ENCODE measurements at places on chromosomes 13 and 19.

DNA sequence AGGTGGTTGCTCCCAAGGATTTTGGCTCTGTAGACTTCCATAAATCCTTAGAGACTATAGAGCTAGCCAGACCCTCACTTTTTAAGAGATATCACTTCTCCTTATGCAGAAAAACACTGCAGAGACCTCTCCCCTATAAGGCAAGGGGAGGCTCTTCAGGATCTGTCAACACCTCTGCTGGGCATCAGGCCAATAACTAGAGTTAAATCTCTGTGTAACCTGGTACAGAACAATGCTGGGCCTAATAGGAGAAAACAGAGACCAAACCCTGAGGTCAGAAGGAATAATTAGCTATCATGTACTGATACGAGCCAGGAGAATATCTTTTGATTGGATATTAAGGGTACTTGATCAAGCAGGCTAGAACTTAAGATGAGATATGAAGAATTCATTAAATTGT, 358.5 kb downstream of the TBC1D4 start:
- no peak for DNase-seq

GRCh38 chr19:19409205-19409604, 3.7 kb downstream of the GATAD2A start:
- no peak for DNase-seq

DNA sequence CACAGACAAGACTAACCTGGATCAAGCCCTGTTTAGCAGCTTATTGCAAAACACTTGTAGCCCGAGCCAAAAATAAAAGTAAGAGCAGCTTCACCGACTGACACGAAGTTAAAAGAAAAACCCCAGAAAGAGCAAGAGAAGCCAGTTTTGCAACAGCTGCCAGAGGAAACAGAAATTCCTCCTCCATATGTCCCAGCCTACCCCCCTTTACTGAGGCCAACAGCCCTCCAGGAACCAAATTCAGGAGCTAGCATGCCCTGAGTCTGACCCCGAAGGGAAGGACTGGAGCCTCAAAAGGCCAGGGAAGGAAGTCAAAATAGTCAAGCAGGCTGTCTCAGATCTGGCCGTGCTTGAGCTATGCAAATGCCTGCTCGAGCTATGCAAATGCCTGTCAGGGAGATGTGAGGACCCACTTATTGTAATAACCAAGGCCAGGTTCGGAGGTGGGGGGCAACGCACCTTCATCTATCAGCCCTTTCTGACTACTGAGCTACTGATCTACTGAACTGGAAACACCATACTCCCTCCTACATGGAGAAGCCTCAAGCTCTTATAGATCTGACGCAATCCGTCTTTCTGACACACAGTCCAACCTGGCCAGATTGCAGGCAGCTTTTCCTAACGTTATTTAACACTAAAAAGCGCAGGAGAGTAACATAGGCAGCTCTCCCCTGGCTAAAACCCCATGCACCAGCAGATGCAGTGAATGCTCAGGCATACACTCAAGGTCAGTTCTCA, 6.7 kb downstream of the SIGLEC11 start:
- DNase-seq = no peak

- DNase-seq = peak; percentile 22
Observed at GRCh38 chr19:15378534-15379082, 979 bp downstream of the AKAP8 start.

DNA sequence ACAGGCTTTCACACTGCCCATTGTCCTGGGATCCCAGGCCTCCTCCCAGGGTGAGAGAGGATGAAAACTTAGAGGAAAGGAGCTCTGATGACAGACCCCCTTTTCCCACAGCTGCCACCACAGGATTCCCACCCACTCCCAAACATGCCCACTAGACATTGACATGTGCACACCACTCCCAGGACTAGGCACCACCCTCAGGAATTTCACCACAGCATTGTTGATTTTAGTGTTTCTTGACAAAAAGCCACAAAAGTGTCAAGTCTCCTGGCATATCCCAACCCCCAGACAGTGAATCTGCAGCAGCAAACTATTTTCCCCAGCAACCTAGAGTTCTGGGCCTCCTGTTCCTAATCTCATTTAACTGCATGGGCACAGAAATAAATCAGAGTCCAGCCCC, 10.1 kb downstream of the ZNF714 start:
- DNase-seq = no peak

DNA sequence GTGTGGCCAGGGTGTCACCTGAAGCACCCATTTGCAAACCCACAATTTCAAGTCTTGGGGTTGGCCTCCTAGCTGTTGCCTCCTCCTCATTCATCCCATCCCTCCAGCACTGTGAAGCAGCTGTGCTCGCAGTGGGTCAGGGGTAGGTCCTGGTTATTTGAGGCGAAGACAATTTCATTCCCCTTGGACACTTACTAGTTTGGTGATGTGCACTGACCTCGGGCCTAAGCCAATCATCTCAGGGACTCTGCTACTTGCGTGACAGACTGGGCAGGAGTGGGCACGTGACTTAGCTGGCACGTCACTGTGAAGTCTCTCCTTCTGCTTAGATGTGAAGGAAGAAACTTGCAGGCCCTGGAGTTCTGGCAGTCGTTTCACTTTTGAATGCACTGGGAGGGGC, 3.5 kb upstream of the ATP11A start:
- no peak for DNase-seq

DNA sequence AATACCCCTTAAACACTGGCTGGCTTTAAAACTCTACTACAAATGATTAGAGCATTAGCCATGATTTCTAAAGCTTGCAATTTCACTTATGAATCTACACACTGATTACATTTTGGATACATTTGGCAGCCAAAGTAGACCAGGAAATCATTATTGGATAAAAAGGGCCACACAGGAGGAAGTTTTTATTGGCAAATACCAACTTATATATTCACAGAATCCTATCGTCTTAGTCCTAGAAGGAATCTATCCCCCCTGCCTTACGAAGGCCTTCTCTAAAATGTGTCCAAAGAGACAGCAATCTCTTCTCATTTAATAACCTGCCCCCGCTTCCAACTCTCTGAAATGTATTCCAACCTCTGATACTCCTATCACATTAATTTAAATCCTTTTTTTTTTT, 52.5 kb downstream of the KLF5 start:
- DNase-seq = no peak

DNA sequence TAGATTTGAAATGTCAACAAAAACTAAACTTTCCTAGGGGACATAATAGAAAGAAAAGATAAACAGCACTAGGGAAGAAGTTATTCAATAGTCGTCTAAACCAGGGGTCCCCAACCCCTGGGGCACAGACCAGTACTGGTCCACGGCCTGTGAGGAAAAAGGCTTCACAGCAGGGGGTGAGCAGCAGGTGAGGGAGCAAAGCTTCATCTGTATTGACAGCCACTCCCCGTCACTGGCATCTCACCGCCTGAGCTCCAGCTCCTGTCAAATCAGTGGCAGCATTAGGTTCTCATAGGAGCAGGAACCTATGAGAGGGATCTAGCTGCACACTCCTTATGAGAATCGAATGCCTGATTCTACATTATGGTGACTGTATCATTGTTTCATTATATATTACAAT, 382.7 kb downstream of the MYO16 start:
- no peak for DNase-seq

GRCh38 chr19:15466851-15467733, 2.7 kb upstream of the RASAL3 start:
- no peak for DNase-seq

DNA sequence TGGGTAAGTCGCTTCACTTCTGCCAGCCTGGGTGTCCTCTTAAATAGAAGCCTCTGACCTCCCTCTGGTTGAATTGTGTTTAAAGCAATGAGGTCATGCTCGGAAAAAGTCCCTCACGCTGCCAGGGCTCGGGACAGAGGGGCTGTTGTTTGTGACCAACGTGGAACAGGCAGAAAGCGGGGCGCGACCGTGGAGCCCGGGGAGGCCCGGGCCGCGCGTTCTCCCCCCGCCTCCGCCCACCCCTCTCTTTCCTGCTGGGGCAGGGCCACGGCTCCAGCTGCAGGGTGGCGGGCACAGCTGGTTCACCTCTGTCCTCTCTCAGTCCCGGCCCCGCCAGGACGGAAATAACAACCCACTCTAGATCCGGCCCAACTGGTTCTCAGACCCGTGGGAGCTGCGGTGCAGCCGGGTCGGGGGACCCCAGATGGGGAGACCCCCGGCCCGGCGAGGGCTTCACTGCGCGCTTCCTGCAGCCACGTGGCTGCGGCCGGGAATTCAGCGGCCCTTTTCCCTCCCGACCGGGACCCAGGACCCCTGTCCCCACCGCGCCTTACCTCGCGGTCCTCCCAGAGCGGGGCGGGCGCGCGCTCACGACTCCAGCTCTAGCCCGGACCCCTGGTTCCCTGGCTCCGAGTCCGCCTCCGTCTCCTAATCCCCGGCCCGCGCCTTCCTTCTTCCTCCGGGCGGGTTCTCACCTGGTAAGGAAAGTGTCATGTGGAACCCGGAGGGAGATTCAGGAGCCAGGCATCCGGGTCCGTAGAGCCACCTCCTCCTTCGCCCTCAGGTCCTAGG, 1.9 kb downstream of the CDC42EP5 start:
- DNase-seq = no peak

- no peak for DNase-seq
Observed at GRCh38 chr19:29245215-29245614, 32.3 kb upstream of the UQCRFS1 start.

GRCh38 chr13:41236369-41236768, 27.0 kb downstream of the MTRF1 start:
- no peak for DNase-seq

DNA sequence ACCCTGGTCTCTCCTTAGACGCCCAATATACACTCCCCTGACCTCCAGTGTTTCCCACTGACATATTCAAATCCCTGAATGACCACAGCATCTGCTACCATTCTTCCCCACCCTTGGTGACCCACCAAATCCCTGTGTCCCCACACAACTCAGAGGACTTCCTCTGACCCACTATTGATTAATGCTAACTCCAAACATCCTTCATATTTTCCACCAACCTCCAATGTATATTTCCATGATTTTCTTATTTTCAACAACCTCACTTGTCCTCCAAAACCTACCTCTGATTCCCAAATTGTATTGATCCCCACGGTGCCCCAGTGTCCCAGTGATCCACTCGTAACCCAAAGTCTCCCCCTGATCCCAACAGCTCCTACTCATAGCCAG, 526 bp upstream of the DMWD start:
- DNase-seq = no peak

DNA sequence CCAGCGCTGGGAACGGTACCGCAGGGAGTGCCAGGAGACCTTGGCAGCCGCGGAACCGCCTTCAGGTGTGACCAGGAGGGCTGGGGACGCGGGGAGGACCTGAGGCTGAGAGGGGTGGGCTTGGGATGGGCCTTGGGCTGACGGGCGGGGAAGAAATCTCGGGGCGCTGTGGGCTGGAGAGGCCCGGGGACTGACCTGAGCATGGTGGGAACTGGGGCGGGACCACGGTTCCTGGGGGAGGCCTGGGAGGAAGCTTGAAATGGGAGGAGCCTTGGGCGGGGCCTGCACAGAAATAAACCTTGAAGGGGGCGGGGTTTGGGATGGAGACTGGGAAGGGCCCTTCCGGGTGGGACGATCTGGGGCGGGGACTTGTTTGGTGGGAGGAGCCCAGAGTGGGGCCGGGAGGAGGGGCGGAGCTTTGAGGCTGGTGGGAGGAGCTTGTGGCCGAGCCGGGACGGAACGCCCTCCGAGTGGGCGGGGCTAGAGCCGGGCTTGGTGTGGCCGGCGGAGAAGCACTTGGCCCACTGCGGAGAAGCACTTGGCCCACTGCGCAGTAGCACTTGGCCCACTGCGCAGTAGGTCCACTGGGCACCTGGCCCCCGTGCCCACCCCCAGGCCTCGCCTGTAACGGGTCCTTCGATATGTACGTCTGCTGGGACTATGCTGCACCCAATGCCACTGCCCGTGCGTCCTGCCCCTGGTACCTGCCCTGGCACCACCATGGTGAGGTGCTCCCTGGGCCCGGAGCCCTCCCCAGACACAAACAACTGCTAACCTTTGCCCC, 2.8 kb downstream of the GIPR start:
- DNase-seq = no peak

- no peak for DNase-seq
Observed at GRCh38 chr13:80504453-80504852, 163.5 kb upstream of the SPRY2 start.

GRCh38 chr13:73259061-73260017, 200.5 kb downstream of the KLF5 start:
- DNase-seq = no peak

DNA sequence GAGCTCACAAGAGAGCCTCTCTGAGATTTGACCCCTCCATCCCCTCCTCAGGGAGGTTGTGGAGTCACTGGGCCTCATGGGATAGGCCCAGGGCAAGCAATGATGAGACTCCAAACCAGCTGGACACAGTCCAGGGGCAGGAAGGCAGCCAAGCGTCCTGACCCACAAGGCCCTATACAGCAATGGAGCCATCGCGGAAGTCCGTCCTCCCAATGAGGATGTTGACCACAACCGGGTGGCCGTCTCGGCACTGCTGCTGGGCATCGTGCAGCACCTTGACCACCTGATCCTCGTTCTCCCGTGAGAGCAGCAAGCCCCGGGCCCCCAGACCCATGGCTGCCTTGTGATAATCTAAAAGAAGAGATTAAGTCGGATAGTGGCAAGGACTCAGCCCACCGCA, 7.9 kb downstream of the SYDE1 start:
- no peak for DNase-seq

DNA sequence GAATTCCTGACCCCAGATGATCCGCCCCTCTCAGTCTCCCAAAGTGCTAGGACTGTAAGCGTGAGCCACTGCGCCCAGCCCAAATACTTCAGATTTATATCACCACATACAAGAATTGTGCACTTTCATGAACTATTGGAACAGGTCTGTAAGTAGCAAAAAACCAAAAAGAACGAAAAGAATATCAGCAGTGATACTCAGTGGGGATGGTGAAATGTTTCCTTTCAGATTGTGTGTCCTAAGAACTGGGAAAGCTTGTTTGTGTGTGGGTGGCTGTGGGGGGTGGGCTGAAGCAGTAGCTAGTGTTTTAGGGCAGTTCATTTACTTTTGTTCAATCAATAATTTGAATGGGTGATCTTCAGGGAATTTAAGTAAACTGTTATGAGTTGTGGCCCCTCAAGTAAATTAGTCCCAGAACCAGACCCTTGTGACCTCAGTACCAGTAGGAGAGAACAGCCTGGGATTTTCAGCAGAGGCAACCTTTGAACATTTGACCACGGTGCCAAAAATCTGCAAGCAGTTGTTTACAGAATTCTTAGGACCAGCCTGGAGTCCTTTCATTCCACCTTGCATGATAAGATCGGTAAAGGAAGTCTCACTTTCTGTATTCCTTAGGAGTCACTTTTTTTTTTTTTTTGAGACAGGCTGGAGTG, 106.6 kb downstream of the LRCH1 start:
- DNase-seq = no peak

- DNase-seq = no peak
Observed at GRCh38 chr13:103196356-103196755, 130.1 kb upstream of the SLC10A2 start.

DNA sequence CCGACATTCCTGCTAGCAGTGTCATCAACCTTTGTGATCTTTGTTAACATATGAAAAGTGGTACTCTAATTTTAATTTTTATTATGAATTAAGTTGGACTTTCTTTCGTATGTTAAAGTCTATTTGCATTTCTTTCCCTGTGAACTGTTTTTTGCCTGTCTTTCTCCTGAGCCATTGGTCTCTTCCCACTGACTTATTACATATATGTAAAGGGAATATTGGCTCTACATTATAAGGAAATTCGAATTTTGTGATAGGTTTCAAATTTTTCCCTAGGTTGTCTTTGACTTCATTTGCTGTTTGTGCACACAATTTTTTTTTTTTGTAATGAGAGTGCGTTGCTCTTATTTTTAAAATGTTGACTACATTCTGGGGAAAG, 442 bp upstream of the CDC16 start:
- DNase-seq = no peak
